Suppressor macrophage treated with lipopolysaccharide for 1 hour (primary cell): ENCODE measurements at places on chromosomes 6 and 20.

DNA sequence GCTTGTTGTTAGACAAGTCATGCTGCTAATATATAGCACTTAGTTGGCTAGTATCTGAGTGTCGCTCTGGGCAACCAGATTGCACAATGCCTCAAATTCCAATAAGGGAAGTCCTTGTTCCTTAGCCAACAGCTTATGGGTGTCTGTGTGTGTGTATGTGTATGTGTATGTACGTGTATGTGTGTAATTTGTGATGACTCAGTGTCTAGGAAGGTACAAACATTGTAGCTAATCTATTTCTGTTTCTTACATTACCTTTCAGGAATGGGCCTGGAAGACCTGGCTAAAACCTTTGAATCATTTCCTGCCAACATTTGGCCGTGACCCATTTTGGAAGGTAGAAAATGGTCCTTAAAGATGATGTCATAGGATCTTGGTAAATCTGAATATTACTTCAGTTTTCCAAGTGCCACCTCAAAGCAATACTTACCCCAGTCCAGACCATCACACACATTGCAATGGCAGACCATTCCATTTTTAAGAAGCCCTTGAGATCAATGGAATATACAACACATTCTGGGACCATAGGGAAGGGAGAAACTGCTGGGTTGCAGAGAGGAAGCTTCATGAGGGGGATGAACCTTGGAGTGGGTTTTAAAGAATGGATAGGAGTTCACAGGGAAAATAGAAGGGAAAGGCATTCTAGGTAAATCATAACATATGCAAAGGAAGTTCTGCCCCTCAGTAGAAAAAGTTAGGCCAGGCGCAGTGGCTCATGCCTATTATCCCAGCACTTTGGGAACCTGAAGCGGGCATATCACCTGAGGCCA lies 25.1 kb downstream of the NEDD9 start:
- DNase-seq: peak; percentile 88

- no peak for DNase-seq
Observed at GRCh38 chr6:76792394-76792793, 670.9 kb downstream of the HTR1B start.

DNA sequence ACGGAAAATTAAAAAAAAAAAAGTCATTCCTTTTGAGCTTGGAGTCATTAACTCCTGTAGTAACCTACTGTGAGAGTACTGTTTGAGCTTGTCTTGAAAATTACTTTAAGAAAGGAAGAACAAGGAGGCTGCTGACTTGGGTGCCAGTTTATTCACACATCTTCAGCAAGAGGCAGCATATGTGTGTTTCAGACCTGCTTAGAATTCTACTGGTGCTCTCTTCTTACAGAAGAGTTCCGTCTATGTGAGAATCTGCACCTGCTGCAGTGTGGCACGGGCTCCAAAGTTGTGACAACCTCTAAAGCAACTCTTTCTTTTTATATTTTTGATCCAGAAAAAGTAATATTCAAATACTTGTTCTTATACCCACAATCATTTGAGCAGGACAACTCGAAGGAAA lies 117.4 kb upstream of the SOX4 start:
- no peak for DNase-seq

DNA sequence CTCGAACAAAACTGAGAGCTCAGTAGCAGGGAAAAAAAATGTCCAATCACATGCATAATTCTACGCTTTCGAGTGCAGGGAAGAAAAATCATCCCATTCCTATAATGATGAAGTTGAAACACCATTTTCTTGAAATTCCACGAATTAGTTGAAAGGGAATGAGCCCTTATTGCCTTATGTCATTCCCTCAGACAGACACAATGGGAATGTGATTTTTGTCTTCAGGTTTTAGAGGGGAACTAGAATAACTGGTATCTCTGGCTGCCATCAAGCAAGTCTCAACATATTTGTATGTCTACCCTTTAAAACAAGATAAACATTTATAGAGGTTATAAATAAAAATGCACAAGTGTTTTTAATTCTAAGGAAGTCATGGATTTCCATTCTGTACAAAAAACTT lies 87.9 kb downstream of the KIF13A start:
- no peak for DNase-seq

DNA sequence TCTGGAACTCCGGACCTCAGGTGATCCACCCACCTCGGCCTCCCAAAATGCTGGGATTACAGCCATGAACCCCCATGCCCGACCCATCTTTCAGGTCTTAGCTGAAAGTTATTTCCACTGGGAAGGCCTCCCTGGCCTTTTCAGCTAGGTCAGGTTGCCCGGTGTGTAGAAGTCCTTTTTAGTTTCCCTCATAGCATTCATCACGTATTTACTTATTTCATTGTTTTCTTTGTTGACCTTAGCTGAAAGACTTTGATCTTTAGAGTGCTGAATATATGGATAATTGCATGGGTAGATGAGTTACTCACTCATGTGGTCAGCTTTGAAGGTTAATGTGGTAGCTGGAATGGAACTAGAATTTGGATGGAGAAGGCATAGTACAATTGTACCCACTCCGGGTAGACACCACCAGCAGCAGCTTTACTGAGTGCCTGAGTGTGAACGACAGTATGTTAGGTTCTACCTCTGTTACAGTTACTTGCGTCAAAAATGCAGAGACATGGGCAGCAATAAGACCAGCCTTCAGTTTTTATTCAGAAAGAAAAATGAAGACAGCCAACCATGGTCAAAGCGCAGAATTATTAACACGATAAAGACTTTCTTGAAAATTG lies 9.1 kb downstream of the KIZ start:
- DNase-seq: no peak
